ENCODE measurements at places on chromosomes 11 and 22.

DNA sequence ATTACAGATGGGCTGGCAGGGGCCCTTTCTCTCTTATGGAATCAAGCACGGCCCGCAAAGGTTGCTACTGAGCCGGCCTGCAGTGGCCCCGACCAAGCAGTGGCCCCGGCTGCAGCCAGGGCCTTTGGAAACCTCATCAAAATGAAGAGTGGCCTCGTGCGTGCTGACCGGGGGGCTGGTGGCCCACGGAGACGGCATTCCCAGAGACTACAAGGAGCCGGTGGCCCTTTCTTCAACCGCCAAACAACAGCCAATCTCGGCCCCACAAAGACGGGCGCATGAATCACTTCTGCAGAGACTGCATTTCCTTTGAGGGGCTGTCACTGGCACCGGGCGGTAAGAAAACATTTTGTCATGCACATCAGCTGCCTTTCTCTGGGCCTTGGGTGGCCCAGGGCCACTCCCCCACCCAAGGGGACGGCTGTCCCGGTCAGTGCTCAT is 43.1 kb upstream of the FGF3 start:
- no peak for DNase-seq

- DNase-seq, result no peak
Measured at GRCh38 chr22:41222846-41223507, 17.8 kb downstream of the CHADL start.

- no peak for DNase-seq
Measured at GRCh38 chr11:60880643-60881282, 13.4 kb downstream of the ZP1 start.

GRCh38 chr22:17990147-17990546 is 34.2 kb downstream of the MICAL3 start:
- DNase-seq, result no peak

- DNase-seq, result no peak
Measured at GRCh38 chr11:107924306-107924705, 3.9 kb upstream of the RAB39A start.

DNA sequence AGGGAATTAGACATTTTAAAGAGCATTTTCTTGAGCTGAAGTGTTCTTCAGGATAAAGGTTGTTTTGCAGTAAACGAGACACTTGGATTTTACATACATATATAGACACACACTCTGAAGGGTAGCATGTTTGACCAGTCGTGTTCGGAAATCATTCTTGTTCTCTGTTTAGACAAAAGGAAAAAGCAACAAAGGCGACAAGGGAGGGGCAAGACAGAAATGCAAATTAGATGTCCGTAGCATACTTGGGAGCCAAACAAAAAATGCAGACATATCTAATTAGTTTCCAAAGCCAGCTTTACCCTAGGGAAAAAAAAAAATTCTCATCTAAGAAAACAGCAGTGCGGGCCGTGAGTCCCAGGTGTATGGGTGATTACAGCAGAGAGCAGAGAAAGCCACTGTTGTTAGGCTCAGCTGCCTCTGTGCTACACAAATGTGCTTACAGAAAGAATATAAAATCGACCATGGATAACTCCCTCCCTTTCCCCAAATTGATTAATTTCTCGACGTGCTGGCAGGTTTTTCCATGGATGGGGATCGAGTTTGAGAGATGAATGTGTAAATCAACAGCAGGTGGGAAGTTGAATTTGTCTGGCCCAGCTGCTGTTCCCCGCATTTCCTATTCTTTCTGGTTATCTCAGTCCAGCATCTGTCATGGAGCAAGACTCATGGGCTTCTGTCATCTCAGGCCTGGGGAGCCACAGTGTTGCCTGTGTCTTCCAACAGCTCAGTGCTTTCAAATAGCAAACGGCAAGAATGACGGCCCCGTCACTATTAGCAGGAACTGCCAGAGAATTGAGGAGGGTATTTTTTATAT is 176.5 kb upstream of the TTC12 start:
- no peak for DNase-seq

DNA sequence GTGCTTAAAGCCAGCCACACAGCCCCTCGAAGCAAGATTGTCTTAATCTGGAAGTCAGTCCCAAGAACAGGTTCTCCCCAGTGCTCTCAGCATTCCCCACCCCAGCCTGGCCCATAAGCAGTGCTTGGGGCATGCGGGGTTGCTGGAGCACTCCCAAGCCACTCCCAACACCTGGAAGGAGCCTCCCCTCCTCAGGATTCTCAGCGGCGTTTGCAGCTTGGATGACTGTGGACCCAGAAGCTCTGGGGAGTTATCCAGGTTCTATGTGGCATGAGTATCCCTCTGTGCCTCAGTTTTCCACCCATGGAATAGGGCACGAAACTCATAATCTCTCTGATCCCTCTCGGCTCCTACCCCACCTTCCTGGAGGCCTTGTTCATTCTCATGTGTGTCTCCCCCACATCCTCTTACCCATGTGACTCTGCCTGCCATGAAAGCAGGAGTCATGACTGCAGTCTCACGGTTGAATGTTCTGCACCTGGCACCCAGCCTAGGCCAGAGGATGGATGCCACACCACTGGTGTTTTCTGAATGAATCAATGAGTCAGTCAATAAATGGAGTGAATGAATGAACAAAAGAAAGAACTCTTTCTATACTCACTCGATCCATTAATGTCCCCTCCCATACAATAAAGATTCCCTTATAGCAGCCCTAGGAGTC is 33.4 kb upstream of the WNT7B start:
- DNase-seq, result no peak

GRCh38 chr11:70141486-70142220 is 61.4 kb upstream of the FADD start:
- no peak for DNase-seq
